NCI-H1417 (cell line): ENCODE measurements at places on chromosomes 1 and 21.

DNA sequence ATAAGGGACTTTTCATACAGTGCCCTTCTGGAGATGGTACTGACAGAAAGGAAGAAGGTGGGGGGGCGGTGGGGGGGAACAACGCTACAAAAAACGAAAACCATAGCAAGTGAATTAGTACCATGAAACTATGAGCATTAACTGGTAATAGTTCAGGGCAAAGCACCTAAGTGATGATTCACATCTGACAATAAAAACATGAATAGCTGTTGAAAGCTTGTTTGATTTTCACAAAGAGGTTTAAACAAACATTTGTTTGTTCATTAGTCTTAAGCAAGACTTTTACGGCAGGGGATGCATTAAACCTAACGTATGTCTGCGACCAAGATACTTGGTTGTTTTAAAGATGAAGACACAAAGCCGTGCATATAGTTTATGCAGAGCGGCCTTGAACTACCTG is 177.5 kb downstream of the LMO4 start:
- peak; percentile 56 for DNase-seq

GRCh38 chr1:25647106-25647505 is 30.5 kb downstream of the MAN1C1 start:
- DNase-seq: no peak

DNA sequence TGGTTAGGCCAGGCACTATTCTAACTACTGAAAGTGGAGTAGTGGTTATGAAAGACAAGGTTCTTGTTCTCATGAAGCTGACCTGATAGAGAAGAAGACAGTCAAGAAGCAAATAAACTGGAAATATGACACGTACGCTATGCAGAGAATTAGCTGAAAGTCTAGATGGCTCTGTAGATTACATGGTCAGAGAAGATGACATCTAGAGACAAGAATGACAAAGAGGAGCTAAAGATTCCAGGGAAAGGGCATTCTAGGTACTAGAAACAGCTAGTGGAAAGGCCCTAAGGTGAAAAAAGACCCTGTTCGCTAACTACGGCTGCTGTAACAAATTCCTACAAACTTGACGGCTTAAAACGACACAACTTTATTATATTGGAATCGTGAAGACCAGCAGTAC is 68.0 kb upstream of the NRIP1 start:
- no peak for DNase-seq

- peak; percentile 36 for DNase-seq
Observed at GRCh38 chr1:1402072-1402900, 3.2 kb upstream of the CCNL2 start.

DNA sequence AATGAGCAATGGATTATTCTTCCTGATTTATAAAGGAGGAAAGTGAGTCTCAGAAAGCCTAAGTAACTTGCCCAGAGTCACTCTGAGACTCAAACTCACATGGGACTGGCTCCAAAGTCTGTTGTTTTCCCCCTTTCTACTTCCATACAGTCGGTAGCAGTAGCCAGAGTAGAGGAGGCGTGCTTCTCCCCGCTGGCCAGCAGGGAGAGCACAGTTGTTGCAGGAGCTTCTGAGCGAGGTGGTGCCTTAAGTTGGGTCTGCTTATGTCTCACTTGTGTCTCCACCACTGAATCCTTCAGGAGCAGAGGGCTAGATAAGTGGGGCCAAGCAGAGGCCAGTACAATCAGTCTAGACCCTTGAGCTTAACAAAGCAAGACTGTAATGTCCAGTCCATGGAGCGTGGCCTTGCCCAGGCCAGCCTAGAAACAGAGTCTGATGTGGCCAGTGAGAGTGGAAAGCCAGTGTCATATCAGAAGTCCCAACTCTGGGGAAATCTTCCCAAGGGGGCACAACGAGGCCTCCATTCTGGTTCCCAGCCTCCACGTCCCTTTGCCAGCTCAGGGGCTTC is 181.9 kb downstream of the ZSCAN20 start:
- peak; percentile 9 for DNase-seq

- peak; percentile 60 for DNase-seq
Observed at GRCh38 chr1:28365864-28366263, 3.7 kb upstream of the PHACTR4 start.

DNA sequence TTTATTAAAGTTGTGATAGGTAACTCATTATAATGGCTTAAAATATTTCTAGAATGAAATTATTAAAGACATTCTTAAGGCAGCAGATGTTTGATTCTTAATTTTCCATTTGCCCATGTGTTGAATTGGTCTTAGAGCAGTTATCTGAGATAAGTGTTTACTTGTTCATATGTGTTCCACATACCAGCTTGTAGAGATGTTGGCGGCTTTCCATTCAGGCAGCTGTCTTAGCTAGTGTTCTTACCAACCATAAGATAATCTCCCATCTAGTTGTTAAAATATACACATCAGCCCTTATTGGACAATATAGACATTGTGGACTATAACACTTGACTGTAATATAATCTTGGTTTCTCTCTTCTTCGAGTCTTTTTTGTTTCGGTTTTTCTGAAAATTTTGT is 1372.9 kb upstream of the ADGRL2 start:
- DNase-seq: no peak

GRCh38 chr1:97138515-97139032 is 417.0 kb downstream of the PTBP2 start:
- DNase-seq: no peak

DNA sequence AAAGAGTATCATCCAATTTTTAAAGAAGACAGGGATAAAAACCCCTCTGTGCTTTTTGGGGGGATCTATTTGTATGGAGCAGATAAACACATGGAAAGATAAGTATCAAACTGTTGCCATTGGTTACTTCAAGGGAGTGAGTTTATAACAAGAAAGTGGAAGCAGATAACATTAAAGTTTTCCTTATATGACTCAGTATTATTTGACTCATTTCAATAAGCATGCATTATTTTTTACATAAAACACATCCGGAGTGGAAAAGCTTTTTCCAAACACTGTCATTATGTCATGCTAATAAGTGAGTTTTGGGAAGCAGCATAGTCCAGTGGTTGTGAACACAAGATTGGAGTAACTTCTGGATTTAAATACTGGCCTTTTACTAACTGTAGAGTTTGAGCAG is 452.2 kb downstream of the LTN1 start:
- DNase-seq: no peak

DNA sequence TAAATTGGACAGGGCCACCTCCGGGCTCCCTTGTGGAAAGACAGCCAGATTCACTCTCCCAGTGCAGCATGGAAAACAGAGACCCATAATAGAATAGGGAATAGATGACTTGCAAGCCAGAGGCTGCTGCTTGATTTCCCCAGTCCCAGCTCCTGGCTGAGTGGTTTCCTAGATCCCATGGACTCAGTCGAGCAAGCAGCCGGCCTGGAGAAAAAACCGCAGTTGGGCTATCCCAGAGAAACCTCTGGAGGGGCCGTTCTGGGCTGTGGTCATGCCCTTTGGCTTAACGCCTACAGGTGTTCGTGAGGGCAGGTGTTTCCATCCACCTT is 61.7 kb downstream of the ELK4 start:
- DNase-seq: no peak

DNA sequence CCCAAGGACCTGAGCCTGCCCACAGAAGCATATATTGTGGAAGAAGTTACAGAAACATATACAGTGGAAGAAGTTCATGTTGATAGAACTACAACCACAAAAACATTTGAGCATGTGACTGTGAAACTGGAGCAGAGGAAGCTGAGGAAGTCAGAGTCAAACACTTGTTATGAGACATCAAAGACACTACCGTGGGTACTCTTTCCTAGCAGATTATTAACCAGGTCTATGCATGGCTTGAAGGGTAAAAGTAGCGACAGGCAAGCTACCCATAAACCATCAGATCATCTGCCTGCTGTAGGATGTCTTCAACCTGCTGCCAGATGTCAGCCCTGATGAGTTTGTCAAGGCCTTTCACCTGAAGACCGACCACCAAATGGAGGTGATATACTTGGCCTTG is 35.8 kb downstream of the IVNS1ABP start:
- DNase-seq: no peak

GRCh38 chr1:8858888-8859706 is 19.4 kb downstream of the ENO1 start:
- peak; percentile 6 for DNase-seq

GRCh38 chr1:38207275-38207674 is 160.7 kb upstream of the POU3F1 start:
- DNase-seq: no peak

DNA sequence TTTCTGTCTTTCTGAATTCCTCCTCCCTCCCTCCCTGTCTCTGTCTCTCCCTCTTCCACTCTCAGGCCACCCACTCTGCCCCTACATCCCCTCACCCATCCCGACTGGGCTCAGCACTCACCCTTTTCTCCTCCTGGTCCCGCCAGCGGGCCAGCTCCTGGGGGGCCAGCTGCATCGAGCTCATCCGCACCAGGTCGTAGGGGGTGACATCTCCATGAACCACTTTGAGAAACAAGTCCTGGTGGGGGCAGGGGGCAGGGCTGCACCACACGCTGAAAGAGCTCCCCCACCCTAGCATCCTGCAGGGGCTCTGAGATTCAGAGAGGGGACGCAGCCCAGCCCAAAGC is 17.8 kb downstream of the SPOCD1 start:
- DNase-seq: no peak

DNA sequence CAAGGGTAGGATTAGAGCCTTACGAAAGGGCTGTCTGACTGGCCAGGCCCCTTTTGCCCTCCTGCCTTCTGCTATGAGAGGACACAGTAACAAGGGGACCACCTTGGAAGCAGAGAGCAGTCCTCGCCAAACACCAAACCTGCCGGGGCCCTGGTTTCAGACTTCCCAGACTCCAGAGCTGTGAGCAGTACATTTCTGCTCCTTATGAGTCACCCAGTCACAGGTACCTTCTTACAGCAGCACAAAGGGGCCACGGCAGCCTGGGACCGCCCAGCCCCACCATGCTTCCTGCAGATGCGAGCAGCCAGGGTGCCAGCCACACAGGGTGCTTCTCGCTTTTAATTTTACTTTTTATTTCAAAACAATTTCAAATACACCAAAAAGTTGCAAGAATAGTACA is 17.2 kb upstream of the POFUT2 start:
- DNase-seq: no peak

- no peak for DNase-seq
Observed at GRCh38 chr1:1665815-1666251, 7.0 kb upstream of the CDK11B start.

GRCh38 chr1:235995511-235995910 is 69.4 kb downstream of the NID1 start:
- DNase-seq: no peak

DNA sequence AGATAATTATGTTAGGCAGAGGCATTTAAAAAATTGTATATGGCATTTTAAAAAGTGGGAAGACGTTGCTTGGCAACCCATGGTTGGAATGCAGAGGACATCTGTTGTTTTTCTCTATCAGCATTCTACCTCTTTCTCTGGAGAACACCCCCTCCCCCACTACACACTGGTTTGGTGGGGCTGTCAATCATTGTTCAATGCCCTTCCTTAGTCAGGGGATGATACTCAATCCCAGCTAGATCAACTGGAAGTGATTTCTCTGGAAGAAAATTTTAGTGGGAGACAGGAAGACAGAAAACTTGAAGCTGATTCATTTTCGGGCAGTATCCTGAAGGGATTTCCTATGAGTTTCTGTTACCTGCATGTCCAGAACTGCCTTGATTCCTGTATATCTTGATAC is 35.7 kb upstream of the CAP1 start:
- DNase-seq: no peak

DNA sequence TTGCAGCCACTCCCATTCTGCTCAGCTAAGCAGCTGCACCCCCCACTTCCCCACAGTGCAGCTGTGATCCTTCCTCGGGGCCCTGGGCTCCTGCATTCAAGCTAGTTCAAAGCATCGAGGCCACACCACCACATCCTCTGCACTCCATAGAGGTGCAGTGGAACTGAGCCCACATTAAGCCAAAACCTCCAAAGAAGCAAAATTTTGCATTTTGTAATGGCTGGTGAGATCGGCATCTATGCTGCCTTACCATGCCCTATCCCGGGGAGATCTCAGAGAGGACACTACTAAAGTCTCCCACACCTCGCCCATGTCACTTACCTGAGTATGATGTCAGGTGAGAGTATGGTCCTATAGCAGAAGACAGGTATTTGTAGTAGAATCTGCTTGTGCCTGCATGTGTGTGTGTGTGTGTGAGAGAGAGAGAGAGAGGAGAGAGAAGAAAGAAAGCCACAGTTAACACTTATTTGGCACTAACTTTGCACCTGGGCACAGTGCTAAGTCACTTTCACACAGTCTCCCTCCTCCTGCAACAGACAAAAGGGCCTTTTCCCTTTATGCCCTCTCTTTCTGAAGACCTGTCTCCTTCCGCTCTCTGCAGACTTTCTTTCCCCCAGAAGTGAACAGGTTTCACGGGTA is 89.8 kb downstream of the KIF14 start:
- no peak for DNase-seq

DNA sequence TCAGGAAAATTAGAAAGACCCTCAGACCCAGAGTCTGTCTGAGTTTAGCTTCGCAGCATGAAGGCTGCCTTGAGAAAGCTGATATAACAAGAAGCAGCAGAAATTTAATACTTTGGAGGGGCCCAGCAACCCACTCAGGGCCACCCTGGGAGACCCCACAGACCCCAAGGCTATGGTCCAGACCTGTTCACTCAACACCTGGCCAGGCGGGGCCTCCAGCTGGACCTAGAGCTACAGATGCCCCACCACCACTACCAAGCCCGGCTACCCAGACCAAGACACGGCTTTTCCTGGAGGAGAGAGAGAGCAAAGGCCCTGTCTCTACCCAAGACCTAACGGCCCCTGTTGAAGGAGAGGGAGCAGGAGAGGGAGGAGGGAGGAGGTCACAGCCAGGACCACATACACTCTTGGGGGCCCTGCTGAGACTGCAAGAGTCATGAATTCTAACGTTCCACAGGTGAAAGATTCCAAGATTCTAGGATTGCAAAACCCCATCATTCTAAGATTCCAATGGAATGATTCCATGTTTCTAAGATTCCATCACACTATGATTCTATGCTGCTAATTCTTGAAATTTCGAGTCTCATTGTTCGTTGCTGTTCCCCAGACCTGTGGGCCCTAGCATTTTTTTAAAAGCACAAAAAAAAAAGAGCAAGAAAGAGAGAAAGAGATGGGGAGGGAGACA is 53.2 kb downstream of the LACTBL1 start:
- no peak for DNase-seq

- no peak for DNase-seq
Observed at GRCh38 chr1:109567877-109568672, 19.7 kb downstream of the GNAI3 start.

GRCh38 chr1:165173409-165173808 is 183.1 kb downstream of the LMX1A start:
- DNase-seq: no peak

- DNase-seq: no peak
Observed at GRCh38 chr1:156899956-156900718, 6.6 kb downstream of the PEAR1 start.

- DNase-seq: no peak
Observed at GRCh38 chr1:36748466-36748865, 265.8 kb upstream of the CSF3R start.

DNA sequence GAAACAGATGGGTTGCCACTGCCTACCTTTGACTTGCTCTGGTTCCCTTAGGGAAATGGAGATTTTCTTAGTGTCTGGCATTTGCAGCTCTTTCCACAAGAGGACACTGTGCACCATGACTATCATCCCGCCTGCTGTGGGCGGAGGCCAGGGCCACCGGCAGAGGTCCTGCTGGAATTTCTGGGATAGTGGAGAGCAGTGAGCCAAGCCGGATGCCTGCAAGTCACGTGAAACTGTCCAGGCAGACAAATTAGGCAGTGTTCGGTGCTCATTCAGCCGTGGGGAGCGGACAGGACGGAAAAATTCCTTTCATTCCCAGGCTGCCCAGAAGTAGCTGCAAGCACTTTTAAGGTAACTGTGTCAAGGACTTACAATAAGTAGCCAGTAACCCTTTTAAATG is 43.4 kb downstream of the IGSF5 start:
- peak; percentile 5 for DNase-seq
